Fibroblast of skin of right quadriceps (primary cell): ENCODE measurements at places on chromosomes 3 and 15.
A peak's percentile ranks its signal among the peaks of the same experiment; 100 is the strongest.

- DNase-seq = peak; percentile 85
These were observed 22.9 kb downstream of the MITF start for GRCh38 chr3:69761896-69762767.

- DNase-seq = no peak
These were observed 505.7 kb upstream of the MDFIC2 start for GRCh38 chr3:70818145-70818544.

GRCh38 chr3:138833899-138834595 lies 681 bp downstream of the PIK3CB start:
- DNase-seq = peak; percentile 9

DNA sequence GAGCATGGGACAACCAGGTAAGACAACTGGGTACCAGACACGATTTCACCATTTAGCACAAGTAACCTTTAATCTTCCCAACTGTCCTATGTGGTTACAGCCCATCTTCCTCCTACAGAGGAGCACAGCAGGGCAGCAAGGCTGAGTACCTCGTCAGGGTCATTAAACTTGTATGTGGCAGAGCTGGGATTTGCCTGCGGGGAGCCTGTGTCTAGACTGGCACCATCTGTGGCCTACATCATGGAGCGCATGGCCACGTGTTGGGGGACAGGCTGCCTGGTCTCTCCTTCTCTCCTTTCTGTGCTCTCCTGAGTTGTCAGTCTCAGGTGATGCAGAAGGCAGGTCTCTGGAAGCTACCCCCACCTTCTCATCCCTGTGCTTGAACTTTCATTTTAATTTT lies 32.2 kb downstream of the GOLGA6A start:
- DNase-seq = no peak

DNA sequence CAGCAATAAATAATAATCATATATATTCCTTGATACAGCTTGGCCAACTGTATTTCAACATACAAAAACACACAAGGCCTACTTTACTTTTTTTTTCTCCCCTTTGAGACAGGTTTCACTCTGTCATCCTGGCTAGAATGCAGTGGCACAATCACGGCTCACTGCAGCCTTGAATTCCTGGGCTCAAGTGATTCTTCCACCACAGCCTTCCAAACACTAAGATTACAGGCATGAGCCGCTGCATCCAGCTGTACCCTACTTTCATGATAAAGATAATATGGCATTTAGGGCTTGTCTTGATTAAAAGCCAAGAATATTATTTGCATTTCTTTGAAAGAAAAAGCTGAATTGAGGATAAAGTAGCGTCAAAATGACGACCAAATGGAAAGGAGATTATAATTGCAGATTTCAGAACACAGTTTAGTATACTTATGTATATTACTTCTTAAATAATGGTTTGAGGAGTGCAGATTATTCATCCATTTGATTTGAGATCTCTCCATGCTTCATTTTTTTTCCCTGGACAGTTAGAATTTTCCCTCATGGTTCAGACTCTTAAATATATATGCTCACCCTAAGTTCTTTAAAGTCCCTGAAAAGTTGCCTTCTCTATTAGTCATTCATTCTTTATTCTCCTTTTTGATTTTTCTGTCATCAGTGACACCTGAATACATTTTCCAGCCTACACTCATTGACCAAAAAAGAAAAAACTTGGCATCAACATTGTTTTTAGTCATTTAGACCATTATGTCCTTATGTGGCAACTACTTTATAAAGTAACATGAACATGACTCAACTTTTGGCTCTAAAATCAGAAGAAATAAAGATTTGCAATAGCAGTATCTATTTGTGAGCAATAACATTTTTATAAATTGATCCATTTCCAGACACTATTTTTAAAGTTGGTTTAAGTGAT lies 48.5 kb upstream of the MLF1 start:
- peak; percentile 65 for DNase-seq

- DNase-seq = no peak
These were observed 95.3 kb upstream of the HES1 start for GRCh38 chr3:194040516-194041273.

GRCh38 chr3:17158941-17159682 lies 274.4 kb downstream of the PLCL2 start:
- peak; percentile 11 for DNase-seq

GRCh38 chr3:102941786-102942185 lies 507.0 kb downstream of the ZPLD1 start:
- DNase-seq = no peak

DNA sequence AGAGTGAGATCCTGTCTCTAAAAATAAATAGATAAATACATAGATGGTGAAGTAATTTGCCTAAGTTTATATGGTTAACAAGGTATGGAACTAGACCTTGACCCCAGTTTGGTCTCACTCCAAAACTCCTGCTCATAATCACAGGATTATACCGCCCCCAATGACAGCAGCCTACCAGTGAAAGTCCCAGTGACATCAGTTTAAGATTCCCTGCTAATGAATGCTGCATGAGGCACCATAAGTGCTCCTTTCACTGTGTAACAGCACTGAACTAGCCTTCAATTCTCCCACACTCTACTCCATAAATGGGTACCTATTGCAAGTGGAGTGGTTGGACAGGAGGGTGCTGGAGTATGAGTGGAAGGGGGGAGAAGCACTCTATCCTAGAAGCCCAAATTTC lies 23.7 kb upstream of the THSD4 start:
- DNase-seq = no peak

DNA sequence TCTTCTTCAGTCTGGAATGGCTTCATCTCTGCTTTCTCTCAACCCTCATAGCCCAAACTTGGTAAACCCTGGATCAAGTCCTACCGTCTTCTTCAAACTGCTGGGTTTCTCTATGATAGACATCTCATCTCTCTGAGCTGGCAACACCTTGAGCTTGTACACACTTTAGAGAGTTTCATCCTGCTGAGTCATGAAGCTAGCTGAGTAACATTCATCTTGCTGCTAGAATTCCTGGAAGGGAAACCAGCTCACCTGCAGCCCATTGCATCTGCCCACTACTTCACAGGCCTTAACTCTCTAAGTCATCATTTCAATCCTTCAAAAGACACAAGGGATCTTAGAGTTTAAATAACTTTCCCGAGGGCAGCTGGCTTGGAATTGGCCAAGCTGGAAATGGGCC lies 175.5 kb upstream of the RORA start:
- no peak for DNase-seq

GRCh38 chr3:150547045-150547741 lies 606 bp downstream of the EIF2A start:
- no peak for DNase-seq

DNA sequence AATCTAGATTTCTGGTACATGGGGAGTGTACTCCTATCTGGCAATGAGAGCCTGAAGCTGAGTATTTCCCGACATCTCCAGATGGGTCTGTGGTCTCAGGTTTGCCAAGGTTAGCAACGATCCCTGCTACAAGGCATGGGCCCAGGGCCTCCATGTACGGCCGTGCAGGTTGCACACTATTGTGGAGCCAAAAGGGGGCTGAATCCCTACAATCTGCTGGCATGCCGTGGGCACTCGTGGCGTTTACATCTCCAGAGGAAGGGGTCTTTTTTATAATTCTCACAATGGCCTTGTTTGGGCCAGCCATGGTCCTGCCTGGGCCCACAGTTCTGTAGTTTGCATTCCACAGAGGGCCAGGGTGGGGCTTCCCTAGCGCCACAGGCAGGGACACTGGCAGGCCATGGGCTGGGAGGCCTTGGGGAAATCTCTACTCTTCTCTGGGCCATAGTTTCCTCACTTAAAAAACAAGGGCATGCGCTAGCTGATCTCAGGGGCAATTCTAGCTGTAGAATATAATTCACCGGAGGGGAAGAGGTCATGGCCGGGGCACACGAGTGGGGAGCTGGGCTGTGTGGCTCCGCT lies 68.9 kb upstream of the TLE3 start:
- no peak for DNase-seq

DNA sequence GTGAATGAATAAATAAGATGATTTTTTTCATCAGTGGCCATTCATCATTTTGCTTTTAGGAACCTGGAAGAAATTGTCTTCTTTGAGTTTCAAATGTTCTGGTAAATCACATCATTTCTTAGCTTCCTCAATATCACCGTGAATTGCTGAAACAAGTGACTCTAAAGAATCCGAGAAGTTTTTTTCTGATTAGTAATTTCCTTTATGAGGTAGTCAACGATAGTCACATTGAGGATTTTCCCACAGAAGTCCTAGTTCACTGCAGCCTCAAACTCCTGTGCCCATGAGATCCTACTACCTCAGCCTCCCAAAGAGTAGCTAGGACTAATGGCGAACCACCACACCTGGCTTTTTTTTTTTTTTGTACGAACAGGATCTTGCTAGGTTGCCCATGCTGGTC lies 3.6 kb upstream of the TMPRSS7 start:
- no peak for DNase-seq

GRCh38 chr15:56250626-56251025 lies 6.9 kb upstream of the RFX7 start:
- DNase-seq = no peak

GRCh38 chr3:185857208-185857607 lies 32.4 kb upstream of the IGF2BP2 start:
- DNase-seq = no peak

DNA sequence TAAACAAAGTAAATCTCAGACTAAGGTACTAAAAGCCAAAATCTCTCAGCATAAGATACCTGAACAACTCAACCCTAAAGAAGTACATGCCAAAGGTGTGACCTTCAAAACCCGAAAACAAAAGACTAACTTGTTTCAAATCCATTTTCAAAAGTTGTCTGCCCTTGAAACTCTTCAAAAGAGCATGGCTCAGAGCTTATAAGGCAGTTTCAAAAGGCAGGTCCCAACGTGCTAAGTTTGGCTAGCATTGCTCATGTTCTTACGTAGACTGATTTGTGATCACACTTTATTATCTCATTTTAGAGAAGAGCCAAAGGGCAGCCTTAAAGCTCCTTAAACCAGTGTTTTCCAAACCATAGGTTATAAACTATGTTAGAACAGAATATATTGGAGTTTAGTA lies 112.2 kb downstream of the FEZF2 start:
- DNase-seq = no peak

DNA sequence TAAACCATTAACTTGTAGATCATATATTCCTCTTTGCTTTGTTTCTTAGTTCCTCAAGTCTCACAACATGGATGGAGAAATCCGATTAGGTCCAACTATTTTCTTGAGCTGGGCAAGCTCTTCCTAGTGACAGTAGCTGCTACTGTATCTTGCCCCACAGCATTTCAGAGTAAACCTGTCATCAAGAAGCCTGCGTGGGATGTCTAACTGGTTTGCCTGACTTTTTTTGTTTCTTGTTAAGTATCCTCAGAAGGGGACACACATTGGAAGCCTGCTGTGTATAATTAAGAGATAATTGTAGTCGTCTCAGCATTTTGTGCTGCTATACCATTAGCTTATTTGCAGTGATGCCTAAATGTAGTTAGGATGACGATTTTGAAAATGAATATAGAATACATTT lies 29.3 kb upstream of the STT3B start:
- no peak for DNase-seq

DNA sequence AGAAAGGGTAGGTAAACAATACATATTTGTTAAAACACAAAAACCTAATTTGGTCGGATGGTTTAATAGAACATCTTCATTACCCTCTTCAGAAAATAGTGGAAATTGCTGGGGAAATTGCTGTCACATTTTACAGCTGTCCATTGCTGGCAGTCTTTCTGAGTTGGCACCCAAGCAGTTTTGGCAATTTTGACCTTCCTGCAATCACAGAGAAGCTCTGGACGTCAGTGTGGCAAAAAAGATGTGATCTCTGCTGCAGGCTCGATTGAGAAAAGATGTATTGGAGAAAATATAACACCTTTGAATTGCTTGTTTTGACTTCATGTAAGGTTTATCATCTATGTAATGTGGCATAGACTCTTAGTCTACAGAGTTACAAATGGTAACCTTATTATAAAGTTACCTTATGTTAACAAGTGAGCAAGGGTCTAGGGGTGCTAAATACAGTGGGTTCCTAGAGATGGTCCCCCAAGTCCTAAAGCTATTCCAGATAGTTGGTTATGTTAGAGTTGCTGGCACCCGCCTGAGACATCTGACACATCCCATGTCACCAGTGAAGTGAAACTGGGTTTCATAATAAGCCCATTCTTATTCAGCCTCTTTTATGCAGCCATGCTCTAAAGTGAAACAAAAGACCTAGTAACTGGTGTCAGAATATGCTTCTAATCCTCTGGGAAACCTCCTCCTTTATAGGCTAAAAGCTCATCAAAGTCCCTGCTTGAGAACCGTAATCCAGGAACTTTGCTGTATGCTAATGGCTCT lies 14.0 kb downstream of the UBE2E1 start:
- DNase-seq = no peak

GRCh38 chr3:40585381-40586016 lies 60.7 kb downstream of the ZNF621 start:
- DNase-seq = no peak

GRCh38 chr15:58361273-58361759 lies 70.5 kb upstream of the LIPC start:
- peak; percentile 98 for DNase-seq

GRCh38 chr15:98955961-98956723 lies 51.5 kb downstream of the PGPEP1L start:
- DNase-seq = no peak

GRCh38 chr3:181724192-181724965 lies 12.7 kb downstream of the SOX2 start:
- DNase-seq = no peak

GRCh38 chr15:81531109-81531592 lies 157.1 kb upstream of the TMC3 start:
- peak; percentile 61 for DNase-seq

DNA sequence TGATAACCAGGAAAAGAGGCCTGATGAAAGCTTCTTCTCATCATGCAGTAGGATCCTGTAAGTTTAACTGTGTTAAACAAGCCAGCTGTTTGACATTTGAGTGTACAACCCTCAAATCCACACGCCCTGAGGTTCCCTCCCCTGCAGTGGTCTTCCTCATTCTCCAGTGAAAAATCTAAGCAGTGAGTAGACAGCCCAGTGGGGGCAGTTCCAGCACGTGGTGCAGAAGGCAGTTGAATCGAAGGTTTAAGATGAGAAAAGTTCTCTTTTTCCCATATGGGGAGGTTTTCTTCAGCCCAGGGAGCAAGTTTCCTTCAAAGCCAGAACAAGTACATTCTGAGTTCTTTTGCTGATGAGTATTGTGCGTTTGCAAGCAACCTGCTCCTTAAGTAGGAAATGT lies 174.5 kb downstream of the NR2F2 start:
- no peak for DNase-seq

GRCh38 chr3:32467333-32468070 lies 35.1 kb downstream of the CMTM6 start:
- DNase-seq = peak; percentile 49

GRCh38 chr3:39254806-39255449 lies 24.9 kb downstream of the CX3CR1 start:
- peak; percentile 70 for DNase-seq

GRCh38 chr3:43770426-43771103 lies 79.8 kb downstream of the ABHD5 start:
- no peak for DNase-seq
